ENCODE measurements at places on chromosomes 7 and 10.

DNA sequence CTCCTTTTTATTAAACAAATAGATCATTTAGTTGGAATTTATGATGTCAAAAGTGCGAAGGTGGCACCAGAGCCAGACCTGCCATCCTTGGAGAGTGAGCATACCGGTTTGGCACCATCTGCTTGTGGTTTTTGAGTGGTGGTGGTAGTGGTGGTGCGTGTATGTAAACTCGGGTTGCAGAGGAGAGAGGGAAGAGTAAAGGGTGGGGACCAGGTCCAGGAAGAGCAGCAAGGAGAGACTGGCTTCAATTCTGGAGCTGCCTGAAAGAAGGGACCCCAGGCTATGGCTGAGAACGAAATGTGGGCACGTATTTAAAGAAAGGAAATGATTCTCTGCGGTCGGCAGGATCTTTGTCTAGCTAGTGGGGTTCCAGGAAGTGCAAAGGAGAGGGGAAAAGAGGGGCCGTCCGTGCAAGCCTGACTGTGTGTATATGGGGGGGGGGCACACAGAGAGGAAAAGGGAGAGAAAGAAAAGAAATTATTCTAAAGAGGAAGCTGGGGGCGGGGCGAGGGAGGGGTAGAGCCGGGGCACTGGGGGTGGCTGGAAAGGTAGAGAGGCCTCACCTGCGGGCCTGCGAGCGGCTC is 448 bp upstream of the GOLGA7B start:
- peak overlapping the region; percentile 85 for H3K27ac ChIP-seq
- H3K4me3 ChIP-seq, result peak overlapping the region; percentile 83
- peaks cover 13% of the 10 kb centered on the region for H3K36me3 ChIP-seq
- DNase-seq, result peak; percentile 56
- H3K4me1 ChIP-seq, result peaks cover 41% of the 10 kb centered on the region
- no peaks in the 10 kb centered on the region for H3K27me3 ChIP-seq

- H3K36me3 ChIP-seq, result peaks cover 3% of the 10 kb centered on the region
- no peak overlapping the region for H3K27ac ChIP-seq
- H3K4me1 ChIP-seq, result no peaks in the 10 kb centered on the region
- no peak for DNase-seq
Observed at GRCh38 chr7:27523321-27523720, 139.4 kb downstream of the HIBADH start.

DNA sequence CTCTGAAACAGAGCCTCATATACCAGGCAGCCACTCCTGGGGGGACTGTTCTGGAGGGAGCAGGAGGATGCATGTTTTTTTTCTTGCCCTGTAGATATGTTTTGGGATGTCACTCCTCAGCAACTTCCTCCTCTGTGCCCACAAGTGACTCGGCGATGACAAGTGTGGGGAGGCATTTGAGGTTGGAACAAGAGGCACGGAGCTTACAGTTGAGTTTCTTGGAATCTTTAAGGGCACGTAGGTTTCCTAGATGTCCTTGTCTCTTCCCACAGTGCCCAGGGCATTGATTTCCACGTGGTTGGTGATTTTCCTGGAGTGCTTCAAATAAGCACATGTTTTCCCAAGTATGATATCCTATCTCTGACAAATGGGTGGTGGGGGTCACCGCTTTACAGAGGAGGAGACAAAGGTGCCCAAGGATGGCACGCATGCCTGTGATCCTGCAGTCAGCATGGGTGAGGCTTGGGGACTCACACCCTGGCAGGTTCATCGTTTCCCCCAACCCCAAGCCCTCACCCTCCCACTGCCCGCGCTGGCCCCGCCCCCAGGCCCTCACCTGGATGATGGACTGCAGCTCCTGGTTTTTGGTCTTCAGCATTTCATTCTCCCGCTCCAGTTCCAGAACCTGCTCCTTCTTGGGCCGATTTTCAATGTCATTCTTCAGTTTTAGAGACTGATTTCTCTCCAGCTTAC is 95.2 kb upstream of the GNA12 start:
- H3K36me3 ChIP-seq, result peaks cover 76% of the 10 kb centered on the region

DNA sequence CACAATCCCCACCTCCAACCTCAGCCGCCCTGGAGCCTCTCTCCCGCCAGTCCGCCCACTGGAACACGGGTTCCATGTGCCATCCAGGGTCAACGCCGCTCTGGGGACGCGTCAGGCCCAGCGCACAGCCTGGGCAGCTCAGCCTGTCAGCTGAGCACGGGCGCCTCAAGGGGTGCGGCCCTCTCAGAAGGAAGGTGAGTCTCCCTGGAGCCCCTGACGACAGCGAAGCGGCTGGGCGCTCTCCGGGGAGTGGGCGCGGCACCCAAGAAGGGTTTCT is 1.2 kb upstream of the SLC18A3 start:
- peaks cover 66% of the 10 kb centered on the region for H3K27me3 ChIP-seq
- peaks cover 13% of the 10 kb centered on the region for H3K4me1 ChIP-seq

DNA sequence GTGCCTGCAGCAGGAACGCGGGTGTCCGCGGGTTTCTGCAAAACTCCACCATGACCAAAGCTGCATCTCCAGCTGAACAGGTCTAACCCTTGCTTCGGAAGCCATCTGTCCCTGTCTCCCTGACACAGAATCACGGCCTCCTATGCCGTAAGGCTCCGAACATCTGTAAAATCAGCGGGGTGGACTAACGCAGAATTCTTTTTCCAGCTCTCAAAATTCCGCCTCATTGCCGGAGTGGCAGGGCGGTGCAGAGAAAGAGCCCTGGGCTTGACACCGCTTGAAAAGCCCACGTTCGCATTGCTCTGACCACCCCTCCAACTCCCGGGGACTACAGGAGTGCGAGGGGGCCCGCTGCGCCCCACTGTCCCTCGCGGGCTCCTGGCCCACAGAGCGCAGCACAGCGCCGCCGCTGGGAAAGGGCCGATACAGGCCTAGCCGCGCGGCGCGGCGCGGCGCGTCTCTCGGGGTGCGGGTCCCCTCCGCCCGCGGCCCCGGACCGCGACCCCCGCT is 409 bp downstream of the DNMBP start:
- peak overlapping the region; percentile 80 for H3K4me3 ChIP-seq
- peaks cover 38% of the 10 kb centered on the region for H3K4me1 ChIP-seq
- H3K27me3 ChIP-seq, result peaks cover 28% of the 10 kb centered on the region
- H3K27ac ChIP-seq, result no peak overlapping the region
- no peak for DNase-seq
- H3K36me3 ChIP-seq, result no peaks in the 10 kb centered on the region

- no peak overlapping the region for H3K4me3 ChIP-seq
- H3K27me3 ChIP-seq, result no peaks in the 10 kb centered on the region
- peaks cover 9% of the 10 kb centered on the region for H3K36me3 ChIP-seq
- H3K27ac ChIP-seq, result no peak overlapping the region
- no peaks in the 10 kb centered on the region for H3K4me1 ChIP-seq
Observed at GRCh38 chr7:27652518-27652917, 10.2 kb downstream of the HIBADH start.

GRCh38 chr10:8133146-8133545 is 78.7 kb downstream of the GATA3 start:
- peak overlapping the region; percentile 51 for H3K27ac ChIP-seq
- H3K4me3 ChIP-seq, result peak overlapping the region; percentile 34
- peaks cover 9% of the 10 kb centered on the region for H3K27me3 ChIP-seq

DNA sequence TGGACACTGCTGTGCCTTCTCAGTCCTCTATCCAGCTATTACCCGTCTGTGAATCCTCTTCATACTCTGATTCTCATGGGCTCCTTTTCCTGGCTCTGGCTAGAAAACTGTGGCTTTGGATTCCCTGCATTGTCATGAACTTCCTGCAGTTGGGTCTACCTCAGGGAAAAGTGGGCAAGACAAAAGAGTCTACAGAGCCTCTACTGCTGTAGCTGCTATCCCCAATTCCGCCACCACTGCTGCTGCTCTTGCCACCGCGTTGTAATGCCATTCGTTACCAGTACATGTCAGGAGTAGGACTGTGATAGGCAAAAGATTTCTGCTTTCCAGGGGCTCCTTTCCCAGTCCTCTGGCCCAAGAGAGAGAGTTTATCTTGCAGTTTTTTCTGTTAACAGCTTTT is 23.9 kb upstream of the PPP1R17 start:
- DNase-seq, result no peak
- no peak overlapping the region for H3K27ac ChIP-seq
- no peaks in the 10 kb centered on the region for H3K4me1 ChIP-seq
- H3K27me3 ChIP-seq, result no peaks in the 10 kb centered on the region
- no peaks in the 10 kb centered on the region for H3K36me3 ChIP-seq

DNA sequence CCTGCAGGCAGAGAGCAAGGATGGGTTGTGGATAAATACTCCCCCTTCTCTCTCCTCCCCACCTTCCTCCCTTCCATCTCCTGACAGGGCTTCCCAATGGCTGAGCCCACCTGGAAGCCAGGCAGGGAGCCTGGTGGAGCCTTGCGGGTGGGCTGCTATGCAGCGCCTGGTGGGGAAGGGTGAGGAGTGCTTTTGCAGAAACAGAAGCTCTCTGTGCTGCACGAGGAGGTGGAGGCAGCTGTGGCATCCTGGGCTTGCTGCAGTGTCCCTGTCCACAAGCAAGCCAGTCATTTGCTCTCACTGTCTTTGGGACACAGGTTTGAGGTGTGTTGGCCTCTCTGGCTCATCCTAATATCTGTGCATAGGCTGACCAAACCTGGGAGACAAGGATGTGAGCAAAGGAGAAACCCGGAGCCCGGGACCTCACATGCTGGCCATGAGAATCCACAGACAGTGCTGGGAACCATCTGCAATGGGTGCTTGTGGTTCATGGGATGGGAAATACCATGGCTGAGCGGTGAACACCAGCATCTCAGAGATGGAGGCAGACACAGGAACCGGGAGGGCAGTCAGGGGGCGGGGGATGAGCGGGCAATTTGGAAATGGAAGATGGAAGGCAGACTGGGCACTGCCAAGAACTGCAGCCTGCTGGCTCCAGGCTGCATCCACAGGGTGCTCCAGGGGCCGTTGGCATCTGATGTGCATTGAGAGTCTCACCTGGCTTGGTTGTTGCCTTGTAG is 364.2 kb downstream of the GLRX3 start:
- no peak overlapping the region for H3K4me3 ChIP-seq
- no peak for DNase-seq
- H3K4me1 ChIP-seq, result no peaks in the 10 kb centered on the region
- no peak overlapping the region for H3K27ac ChIP-seq
